NCI-H2081 treated with DMSO at 0.1 percent for 48 hours (cell line): ENCODE measurements at places on chromosomes 13 and 19.

DNA sequence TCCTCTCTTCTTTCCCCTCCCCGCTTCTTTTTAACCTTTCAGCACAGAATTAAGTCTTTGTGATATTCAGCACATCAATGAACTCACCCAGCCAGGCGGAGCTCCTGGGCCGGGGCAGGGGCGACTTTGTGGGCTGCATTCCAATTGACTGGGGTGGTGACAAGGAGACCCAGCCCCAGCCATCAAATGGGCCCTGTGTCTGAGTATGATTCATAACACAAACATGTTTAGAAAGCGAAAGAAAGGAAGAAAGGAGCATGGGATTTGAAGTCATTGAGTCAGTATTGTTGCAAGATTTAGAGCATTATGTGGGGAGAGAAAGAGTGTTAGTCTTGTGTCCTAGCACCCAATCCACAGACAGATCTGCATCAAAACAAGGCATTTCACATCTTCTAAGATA, 185.3 kb downstream of the LHFPL6 start:
- DNase-seq = no peak

DNA sequence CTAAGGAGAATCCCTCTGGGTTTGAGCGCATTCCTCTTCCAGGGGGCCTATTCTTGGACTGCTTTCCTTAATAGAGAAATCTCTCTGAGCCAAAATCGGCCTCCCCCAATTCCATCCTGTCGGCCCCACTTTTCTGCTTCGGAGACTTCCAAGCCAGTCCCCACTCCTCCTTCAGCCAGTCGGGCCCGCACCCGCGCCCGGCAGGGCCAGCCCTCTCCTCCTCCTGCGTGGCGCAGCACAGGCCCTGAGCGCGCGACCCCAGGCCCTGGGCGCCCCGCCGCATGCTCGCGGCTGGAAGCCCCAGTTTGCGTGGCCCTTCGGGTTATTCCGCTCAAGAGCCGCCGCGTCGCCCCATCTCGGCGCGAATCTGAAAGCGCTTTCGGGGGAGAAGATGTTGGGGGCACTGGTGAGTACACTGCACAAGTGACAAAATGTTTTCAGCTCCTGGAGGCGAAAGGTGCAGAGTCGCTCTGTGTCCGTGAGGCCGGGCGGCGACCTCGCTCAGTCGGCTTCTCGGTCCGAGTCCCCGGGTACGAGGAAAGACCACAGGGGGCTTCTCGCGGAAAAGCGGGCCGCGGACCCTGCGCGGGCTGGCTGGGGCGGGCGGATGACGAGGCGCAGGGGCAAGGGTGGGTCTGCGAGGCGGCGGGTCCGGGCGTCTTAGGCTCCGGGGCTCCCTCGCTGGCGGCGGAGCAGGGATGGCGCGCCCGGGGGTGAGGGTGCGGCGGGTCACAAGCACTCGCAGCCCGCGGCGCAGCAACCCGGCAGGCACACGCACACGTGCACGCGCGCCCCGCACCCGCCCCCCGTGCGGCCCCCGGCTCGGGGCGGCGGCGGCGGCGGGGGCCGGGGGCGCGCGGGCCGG, at the start of gene IL17D:
Gene IL17D (plus strand): TSS at position 785 of the 865 bp plus-strand sequence. CDS start 303 bp downstream, outside the sequence.
- no peak for DNase-seq

DNA sequence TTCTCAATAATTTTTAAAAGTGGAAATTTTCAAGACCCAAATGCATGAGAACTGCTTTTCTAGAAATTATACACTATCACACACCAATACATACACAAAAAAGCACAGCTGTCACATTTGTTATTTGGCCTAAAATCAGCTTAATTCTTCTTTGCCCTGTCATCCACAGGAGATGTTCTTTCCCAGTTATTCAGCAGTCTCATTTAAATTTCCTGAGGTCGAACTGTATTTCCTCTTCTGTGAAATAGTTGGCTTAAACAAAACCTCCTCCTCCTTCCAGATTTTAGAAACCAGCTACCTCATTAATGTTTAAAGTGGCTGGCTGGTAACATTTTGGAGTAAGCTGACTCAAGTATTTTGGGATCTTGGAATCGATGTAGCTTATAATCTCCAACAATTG, 39.1 kb downstream of the SMAD9 start:
- no peak for DNase-seq

- no peak for DNase-seq
These were observed 2.4 kb downstream of the SLC8A2 start for GRCh38 chr19:47469363-47469700.

DNA sequence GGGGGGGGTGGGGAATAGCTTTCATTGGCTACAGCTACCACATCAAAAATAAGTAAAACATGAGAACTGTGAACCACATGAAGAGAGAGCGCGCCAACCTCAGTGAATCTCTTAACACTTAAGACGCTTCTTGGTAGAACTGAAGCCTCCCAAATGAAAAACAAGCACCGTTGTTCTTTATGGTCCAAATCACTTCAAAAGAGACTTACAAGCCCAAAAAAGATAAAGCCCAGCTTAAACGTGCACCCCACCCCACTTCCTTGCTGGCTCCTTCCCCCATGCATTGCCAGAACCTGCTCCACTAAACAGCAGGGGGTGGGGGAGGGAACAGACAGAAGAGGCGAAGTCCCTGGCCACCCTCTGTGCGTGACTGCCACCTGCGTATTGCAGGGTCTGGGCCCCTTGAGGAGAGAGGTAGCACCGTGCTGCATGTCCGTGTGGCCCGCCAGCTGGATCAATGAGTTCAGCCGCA, 479.1 kb downstream of the FOXO1 start:
- no peak for DNase-seq

DNA sequence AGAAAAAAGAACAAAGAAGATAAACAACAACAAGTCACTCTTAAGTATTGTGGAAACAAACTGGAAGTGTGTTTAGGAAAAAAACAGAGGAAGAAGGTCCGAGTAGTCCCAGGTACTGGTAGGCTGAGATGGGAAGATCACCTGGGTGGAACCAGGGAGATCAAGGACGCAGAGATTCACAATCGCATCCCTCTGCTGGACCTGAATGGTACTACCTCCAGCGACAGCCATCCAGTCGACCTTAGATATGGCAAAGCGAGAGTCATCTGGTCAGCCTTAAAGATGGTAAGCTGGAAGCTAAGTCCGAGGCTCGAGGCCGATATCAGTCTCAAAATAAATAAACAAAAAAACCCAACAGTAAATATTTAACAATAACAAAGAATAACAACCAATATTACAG, 44.9 kb upstream of the ZNF91 start:
- no peak for DNase-seq

GRCh38 chr13:99991013-99991827, 9.6 kb downstream of the ZIC2 start:
- no peak for DNase-seq

DNA sequence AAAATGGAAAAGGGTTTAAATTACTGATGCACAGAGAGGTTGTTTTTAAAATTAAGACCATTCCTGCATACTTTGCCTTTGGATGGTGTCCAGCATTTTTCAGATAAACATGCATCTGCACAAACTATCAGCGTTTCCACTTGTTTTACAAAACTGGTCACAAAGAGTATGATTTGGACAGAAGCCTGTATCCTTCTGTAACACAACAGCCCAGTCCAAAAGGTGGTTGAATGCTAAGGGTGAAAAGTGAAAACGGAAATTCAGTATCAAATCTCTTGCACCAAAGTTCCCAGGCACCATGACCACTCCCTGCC, 21.7 kb upstream of the DOCK9 start:
- DNase-seq = no peak

- DNase-seq = no peak
These were observed 54.0 kb upstream of the IRS2 start for GRCh38 chr13:109840201-109840892.

GRCh38 chr13:62119739-62120700, 704.4 kb upstream of the PCDH20 start:
- no peak for DNase-seq

DNA sequence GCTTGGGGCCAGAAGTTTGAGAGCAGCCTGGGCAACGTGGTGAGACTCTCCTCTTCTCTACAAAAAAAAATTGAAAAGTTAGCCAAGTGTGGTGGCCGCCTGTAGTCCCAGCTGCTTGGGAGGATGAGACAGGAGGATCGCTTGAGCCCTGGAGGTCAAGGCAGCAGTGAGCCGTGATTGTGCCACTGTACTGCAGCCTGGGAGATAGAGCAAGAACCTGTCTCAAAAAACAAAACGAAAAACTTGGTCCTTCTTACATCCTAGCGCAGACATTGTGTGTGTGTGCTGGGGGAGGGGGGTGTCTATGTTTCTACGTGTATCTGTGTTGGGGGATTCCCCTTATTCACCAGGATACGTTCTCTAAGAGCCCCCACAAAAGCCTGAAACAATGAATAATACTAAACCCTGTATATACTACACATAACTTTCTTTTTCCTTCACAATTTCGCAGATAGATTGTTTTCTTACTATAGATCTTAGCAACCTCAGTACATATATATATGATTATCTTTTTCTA, 7.9 kb downstream of the AXL start:
- DNase-seq = no peak

DNA sequence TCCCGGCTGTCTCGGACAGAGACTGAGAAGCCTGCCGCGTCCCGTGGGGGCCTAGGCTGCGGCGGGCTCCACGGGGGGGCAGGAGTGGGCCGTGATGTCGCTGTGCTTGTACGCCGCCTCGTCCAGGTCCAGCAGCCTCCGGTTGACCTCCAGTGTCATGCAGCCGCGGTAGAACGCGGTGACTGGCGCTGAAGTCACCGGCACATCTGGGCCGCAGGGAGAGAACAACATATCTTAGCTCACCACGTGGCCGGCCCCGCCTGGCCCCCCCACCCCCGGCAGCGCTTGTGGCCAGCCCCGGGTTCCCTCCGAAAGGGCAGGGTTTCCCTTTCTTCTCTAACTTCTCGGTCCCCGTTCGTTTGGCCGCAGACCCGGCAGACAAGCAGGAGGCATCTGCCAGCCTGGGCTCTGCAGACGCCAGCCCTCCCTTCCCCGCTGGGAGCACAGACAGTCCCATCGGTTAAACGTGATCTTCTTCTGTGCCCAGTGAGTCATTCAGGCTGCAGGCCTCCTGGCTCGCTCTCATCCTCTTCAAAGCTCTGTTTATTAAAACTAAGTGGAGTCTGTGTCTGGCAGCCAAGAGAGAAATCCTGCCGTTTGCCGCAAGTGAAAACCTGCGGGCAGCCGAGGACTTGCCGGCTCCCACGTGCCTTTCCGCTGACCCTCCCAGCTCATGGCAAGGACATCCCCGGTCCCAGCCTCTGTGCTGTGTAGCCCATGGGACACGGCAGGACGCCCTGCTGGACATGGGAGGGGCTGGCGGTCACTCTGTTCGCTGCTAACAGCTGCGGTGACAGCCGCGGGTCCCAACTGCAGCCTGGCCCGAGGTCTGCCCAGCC, 42.8 kb downstream of the GAS6 start:
- DNase-seq = no peak

DNA sequence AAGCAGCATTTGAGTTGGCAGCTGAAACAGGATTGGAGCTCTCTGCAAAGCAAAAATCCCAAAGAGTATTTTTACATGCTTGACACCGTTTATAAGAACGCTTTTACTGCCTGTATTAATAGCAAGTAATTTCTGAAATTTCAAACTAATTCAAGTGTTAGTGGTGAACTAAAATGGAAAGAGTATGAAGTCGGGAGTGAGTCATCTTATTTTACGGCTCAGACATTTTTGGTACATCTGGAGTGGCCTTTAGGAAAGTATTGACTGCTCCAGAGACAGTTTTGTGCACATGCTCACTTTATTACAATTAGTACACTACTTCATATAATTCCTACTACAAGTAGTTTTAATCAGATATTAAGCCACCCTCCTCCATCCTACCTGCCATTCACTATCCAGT, 167.4 kb downstream of the SLITRK6 start:
- DNase-seq = no peak

- DNase-seq = no peak
These were observed 473 bp upstream of the ITM2B start for GRCh38 chr13:48232420-48233045.

GRCh38 chr19:54183431-54183830, 5.9 kb downstream of the MBOAT7 start:
- DNase-seq = no peak

- DNase-seq = no peak
These were observed 2.5 kb downstream of the ATP4B start for GRCh38 chr13:113655346-113656002.

- no peak for DNase-seq
These were observed 744.5 kb downstream of the EFNB2 start for GRCh38 chr13:105790923-105791322.

DNA sequence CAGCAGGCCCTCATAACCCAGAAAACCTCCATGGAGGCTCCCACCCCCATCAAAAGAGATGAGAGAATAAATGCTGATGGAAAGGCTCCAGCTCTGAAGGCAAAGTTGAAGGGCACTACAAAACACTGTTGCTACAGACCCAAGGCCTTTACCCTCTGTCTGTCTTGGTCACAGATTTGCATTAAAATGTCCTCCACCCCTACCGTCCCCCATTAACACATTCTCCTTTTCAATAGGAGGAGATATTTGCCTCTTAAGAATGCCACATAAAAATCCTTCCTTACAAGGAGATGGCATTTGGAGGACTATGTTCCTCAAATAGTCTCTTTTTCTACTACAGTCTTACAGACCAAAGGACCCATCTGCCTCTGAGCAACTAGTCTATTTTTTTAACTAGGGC, 361.5 kb downstream of the ENOX1 start:
- no peak for DNase-seq

GRCh38 chr13:50098693-50099092, 83.4 kb downstream of the KCNRG start:
- no peak for DNase-seq

GRCh38 chr13:27868641-27869435, 51.0 kb upstream of the PDX1 start:
- no peak for DNase-seq

GRCh38 chr13:48126944-48127830, 32.3 kb upstream of the MED4 start:
- DNase-seq = peak; percentile 7

DNA sequence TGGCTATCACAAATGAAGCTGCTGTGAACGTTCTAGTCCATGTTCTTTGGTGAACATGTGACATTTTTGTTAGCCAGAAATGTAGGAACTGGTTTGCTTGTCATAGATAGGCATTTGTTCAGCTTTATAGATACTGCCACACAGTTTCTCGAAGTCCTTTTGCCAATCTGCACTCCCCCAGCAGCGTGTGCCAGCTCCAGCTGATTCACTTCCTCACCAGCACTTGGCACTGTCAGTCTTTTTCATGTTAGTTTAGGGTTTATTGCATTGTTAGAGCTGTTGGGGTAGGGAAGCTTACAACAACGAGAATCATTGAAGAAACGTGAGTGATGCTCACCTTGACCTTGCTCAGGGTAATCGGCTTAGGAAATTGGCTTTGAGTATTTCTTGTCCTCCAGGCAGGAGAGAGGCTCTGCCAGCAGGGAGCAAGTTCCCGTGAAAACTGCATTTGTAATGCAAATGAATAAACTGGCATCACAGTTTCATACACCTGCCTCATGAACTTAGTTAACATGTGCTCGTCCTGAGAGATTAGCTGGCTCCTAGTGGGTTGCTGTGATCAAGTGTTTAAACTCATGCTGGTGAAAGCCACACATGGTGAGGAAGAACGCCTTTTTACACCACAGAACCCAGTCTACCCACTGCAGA, 83.9 kb downstream of the ING1 start:
- DNase-seq = no peak

DNA sequence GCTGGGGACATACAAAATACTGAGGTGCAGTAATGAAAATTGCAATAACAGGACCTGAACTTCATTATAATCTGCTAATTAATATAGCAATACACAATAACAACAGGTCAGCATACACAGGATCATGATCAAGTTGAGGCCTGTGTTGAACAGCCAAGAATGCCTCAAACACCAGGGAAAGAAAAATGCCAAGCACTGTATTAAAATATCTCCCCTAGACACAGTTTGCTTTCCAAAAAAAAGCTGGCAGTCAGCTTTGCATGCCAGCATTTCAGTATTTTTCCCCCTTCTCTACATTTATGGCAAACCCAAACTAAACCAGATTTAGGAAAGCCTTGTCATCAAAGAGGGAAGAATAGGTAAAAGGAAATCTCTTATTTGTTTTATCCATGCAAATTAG, 226.9 kb downstream of the LHFPL6 start:
- no peak for DNase-seq
